ENCODE measurements at places on chromosomes 12 and 14.

DNA sequence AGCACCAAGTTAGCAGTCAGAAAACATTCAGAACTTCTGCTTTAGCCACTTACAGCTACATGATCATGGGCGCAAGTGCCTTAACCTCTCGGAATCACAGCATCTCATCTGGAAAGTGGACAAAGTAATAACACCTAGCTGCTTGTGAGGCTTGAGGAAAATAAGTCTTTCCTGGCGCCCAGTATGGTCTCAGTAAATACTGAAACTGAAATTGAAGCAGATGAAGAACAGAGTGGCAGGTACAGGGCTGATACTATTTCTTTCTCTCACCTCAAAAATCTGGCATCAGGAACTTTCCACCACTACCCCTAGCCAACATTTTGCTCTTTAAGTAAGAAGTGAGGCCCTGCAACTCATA, 129.7 kb upstream of the FUT8 start:
- no peak for DNase-seq

- DNase-seq, result no peak
Measured at GRCh38 chr12:30529489-30530269, 166.0 kb downstream of the IPO8 start.

- DNase-seq, result no peak
Measured at GRCh38 chr12:64008596-64008995, 164.1 kb downstream of the SRGAP1 start.

DNA sequence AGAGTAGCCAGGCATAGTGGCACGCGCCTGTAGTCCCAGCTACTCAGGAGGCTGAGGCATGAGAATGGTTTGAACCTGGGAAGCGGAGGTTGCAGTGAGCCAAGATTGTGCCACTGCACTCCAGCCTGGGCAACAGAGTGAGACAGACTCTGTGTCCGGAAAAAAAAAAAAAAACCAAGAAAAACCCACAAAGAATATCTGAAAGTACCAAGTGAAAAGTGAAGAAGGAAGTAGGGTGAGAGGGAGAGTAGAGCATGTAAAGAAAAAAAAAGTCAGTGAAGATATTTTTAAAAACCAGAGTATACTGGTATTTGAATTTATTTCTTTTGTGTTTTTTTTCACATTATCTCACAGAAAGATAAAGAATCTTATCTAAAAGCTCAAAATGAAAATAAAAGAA, 43.3 kb upstream of the ISM2 start:
- no peak for DNase-seq

GRCh38 chr14:90539496-90539775, 142.6 kb downstream of the CALM1 start:
- DNase-seq, result no peak

DNA sequence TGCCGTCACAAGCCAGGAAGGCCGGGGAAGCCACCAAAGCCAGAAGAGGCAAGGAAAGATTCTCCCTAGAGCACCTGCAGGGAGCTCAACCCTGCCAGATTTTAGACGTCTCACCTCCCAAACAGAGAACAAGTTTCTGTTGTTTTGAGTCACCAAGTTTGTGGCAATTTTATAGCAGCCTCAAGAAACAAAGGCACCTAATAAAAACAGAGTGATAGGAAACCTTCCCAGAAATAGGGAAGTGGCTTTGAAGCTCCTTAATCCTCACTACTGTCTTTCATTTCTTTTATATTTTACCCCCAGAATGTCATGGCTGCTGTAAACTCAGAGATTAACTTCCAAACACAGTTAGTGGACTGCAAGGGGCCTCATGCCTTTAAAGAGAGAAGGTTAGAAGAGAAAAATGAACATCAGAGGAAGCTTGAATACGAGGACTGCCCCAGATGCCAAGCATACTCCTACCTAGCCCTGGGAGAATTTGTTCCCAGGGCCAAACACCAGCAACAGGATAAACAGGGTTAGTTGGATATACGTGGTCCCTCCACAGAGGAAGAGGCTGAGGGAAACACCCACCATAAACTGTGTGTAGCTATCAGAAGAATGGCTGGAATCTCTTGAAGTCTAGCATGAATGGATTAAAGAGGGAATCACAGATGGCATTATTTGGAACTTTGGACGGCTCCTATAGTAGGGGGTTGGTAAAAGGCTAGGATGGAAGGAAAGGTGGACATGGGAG, 148.3 kb downstream of the KCNA5 start:
- no peak for DNase-seq

DNA sequence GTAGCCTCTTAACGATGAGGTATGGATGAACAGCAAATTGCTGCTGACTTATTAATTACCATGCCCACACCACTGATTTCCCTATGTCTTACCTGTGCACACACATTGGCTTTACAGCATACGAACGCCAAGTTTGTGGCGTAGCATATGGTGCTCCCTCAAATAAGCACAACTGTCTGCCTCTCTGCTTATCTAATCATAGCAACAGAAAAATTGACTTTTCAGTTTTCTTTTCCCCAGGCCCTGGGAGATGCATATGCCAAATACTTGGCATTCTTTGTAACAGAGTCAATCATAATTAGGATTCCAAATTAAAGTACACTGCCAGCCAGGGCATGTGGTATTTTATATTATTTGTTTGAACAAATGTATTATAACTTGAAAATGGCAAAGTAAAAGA, 625.5 kb downstream of the DIO2 start:
- no peak for DNase-seq

DNA sequence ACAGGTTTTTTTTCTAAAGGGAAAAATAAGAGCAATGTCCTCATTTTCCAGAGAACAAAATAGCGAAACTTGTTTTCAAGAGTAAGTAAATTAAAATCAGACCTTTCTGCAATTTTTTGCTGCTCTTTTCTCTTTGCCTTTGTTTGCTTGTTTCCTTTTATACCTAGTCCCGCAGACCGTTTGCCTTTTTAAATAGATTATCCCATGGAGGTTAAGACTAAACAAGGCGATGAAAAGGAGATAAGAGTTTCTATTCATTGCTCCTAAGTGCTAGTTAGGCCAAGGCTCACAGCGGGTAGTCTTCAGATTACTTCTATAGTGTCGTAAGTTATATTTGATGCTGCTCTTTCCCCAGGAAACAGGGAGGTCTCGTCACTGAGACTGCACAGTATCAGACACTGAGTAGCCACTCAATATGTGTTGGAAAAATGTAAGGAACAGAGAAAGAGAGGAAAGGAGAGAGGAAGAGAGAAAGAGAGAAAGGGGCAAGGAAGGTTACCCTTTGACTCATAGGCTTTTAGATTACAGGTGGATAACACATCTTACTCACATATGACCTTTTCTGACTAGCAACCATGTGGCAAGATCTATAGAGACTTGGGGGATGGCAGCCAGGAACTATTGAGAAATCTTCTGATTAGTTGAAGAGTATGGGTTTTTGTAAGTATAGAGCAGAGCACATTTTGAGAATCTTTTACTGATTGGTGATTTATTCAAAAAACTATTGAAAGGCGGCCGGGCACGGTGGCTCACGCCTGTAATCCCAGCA, 107.5 kb upstream of the PARP11 start:
- no peak for DNase-seq

GRCh38 chr12:102407776-102408486, 72.4 kb downstream of the IGF1 start:
- no peak for DNase-seq

- DNase-seq, result no peak
Measured at GRCh38 chr14:97039717-97040363, 242.7 kb downstream of the VRK1 start.

DNA sequence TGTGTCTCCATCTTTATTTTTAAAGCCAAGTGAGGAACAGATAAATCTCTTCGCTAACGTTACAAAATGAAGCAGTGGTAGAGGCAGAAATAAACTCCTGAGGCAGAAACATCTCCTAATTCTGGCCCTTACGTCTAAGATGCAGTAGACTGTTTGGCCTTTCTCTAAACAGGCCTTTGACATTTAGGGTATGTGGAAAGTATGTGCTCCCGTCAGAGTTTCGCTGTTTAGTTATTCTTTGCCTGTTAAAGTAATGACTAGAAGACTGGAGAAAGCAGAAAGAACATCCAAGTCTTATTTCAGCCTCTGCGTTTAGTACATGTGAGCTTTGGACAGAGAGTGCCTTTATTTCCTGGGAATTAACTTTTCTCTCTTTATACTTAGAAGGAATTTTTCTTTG, 216.6 kb downstream of the RAD51B start:
- no peak for DNase-seq

DNA sequence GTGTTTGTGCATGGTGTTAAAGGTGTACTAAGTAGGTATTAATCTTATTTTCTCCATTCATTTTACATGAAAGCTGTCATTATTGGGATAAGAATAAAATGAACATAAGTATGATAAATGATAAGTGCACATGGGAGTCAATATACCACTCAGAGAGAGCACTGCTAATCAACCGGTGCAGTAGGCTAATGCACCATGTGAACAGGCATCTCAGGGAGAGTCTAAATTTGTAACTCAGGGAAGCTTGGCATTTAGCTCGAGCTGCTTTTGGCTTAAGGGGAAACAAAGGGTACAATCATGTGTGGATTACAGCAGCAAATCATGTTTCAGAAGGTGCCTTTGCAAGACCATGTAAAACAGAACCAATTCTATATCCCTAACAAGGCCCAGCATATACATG, 127.4 kb downstream of the MGST1 start:
- no peak for DNase-seq

DNA sequence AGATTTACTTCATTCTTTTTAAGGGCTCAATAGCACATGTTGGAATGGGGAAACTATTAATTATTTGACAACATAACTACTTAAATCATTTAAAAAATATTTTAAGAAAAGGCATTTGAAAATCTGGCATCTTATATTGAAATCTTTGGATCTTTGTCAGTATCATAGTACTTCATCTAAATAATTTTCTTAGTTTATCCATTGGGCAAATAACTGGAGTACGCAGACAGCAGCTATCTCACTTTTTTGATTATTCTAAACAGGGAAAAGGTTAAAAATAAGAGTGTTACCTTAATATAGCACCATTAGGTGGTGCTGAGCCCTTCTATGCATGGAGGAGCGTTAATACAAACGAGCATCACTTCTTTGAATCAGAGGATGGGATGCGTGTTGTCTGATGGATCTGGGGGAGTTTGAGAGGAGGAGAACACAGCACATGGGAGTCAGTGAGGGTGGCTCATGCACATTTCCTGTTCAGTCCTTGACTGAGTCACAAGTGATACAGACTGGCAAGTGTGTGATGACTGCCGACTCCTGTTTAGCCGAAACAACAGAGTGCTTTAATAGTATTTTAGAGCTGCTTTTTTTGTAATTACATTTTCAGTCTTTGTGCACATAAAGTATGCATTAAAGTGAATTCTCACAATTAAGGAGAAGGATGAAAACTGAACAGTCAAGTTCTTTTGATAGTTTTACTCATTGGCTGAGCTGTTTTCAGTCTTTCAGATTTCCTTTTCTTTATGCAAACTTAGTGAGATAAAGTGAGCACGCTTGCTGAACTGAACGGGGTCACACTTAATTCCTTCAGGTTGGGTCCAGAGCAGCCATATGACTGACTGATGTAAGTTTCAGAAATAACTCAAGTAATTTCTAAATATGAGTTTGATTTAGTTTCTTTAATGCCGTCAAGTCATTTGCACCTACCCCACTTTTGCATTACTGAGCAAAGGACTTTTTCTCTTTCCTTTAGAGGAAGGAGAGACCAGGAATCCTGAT, 92.7 kb downstream of the DIP2B start:
- DNase-seq, result peak; percentile 32

- DNase-seq, result no peak
Measured at GRCh38 chr14:44895716-44896115, 66.0 kb downstream of the KLHL28 start.

DNA sequence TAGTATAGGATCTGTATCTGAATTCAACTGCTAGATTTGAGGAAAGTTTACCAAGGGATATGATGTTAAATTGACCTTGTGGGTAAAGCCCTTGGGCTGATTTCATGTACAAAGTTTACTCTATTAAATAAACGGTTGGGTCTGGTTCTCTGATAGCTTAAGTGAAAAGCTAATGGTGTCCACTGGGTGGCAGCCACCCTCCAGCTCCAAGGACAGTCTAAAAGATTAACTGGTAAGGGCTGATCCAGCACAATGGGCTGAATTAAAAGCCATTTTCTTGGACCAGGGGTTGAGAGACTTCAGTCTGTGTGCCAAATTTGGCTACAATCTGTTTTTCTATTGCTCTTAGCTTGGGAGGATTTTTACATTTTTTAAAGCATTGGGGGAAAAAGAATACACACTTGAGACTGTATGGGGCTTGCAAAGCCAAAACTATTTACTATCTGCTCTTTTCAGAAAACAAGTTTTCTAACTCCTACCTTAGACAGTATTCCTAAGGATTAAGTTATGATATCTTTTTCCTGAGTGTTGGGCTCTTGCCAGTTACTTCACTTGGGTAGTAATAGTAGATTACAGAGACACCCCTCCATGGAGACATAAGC, 116.5 kb downstream of the GPHN start:
- no peak for DNase-seq

DNA sequence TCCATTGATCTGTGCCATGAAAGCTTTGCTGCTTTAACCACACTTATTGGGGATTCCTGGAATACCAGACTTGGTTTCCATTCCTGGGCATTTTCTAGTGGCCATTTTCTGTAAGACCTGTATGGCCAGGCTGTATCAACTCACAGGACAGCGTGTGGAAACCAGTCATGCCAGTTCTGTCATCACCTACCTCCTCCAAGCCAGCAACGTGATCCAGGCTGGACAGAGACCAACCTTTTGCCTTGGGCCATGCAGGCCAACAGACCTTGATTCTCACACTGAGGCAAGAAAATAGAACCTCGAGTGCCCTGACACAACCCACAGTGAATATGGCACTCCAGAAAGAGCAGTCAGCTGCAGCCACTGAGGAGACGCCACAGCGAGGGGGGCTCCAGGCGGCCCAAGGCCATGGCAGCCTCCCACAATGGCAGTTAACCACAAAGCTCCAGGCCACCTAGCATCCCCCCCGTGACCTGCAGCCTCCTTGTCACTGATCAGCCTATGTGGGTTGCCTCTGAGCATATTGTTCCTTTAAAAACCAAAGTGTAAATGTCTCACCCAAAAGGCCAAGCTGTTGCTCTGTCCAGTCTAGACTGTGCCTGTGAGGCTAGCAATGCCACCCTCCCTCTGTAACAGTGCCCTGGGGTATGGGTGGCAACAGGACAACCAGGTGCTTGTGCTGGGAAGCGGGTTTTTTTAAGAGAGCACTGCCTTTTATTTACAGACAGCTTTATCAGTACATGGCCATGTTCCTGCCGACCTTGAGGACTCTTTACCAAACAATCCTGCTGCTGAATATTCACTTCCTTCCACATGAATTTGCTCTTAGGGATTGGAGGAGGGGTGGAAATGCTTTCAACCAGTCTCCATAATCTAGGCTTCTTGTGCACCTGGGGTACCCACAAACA, 168.7 kb upstream of the HIF1A start:
- no peak for DNase-seq

GRCh38 chr12:39392154-39392925, 50.6 kb downstream of the KIF21A start:
- no peak for DNase-seq

GRCh38 chr12:104385510-104385909, 71.2 kb upstream of the CHST11 start:
- DNase-seq, result no peak

DNA sequence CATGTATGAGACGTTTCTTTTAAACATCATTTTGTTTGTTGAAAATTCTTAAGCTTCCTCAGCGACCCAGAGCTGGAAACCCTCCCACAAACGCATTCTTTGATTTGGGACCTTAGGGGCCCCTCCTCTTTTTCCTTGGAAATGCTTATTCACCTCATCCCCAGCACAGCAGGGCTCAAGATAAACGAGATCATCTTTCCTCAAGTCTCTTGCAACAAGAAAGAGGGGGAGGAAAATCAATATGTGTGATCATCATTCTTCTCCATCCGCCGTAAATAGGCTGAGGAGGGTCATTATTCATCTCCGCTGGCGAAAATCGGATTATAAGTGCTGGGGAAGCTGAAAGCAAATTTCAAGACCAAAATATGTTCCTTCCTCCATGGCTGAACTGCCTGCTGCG, 1415.2 kb downstream of the AACS start:
- no peak for DNase-seq

All from activated CD4-positive, alpha-beta T cell treated with anti-CD3 and anti-CD28 coated beads for 1 hour (primary cell).